Caco-2 (cell line): ENCODE measurements at places on chromosomes 4 and X. TPM values are rescaled to one million over a fixed set of nuclear protein-coding genes. Genes with fewer than 3 reads are reported as not detected.

Gene EREG
- 35.5 and 37.0 TPM in 2 replicates for total RNA-seq

Gene IGFBP7
- total RNA-seq = 37.1 and 40.4 TPM in 2 replicates

Gene GC
- total RNA-seq = not detected in 2 replicates

Gene NPNT
- total RNA-seq = 41.8 and 42.1 TPM in 2 replicates

Gene XPNPEP2
- total RNA-seq = 0.32 TPM in 2 replicates

Gene RHOXF2B
- not detected in 2 replicates for total RNA-seq

Gene PABPC1L2B
- not detected in 2 replicates for total RNA-seq

Gene OTC
- total RNA-seq = not detected in 2 replicates

Gene OTUD6A
- not detected in 2 replicates for total RNA-seq

Gene STATH
- not detected in 2 replicates for total RNA-seq

Gene FAT1
- 135 and 141 TPM in 2 replicates for total RNA-seq

Gene PHOX2B
- not detected in 2 replicates for total RNA-seq

Gene HDX
- total RNA-seq = 1.7 and 2.4 TPM in 2 replicates

Gene CENPVL2
- total RNA-seq = not detected in 2 replicates

Gene MAGEA1
- not detected in 2 replicates for total RNA-seq

Gene ATP2B3
- not detected in 2 replicates for total RNA-seq

Gene LRIT3
- total RNA-seq = 0.34 and 0.35 TPM in 2 replicates

Gene WNK3
- total RNA-seq = not detected in 2 replicates
